GM12878 (cell line): ENCODE measurements at places on chromosomes 1 and 21. TPM values are rescaled to one million over a fixed set of nuclear protein-coding genes. Genes with fewer than 3 reads are reported as not detected.

Gene KRTAP12-2
- total RNA-seq, result not detected in 2 replicates

Gene MCL1
- 142 and 148 TPM in 2 replicates for total RNA-seq

Gene GOLT1A
- not detected in 2 replicates for total RNA-seq

Gene OR2T29
- 3.4 and 4.6 TPM in 2 replicates for total RNA-seq

Gene RYR2
- total RNA-seq, result 0.03 TPM in 1 of 2 replicates, not detected in the other

Gene FAM72C
- total RNA-seq, result 7.2 and 9.1 TPM in 2 replicates

Gene LCE2A
- not detected in 2 replicates for total RNA-seq

Gene WDR64
- total RNA-seq, result not detected in 2 replicates

Gene CFHR1
- not detected in 2 replicates for total RNA-seq

Gene TM2D1
- 15.4 and 21.0 TPM in 2 replicates for total RNA-seq

Gene HSD11B1
- not detected in 2 replicates for total RNA-seq

Gene TNN
- 0.10 TPM in 1 of 2 replicates, not detected in the other for total RNA-seq

Gene PDE9A
- 0.28 TPM in 1 of 2 replicates, not detected in the other for total RNA-seq

Gene EFCAB7
- total RNA-seq, result 3.7 and 5.7 TPM in 2 replicates

Gene LEFTY2
- not detected in 2 replicates for total RNA-seq

Gene S100A14
- 0.53 and 0.54 TPM in 2 replicates for total RNA-seq

Gene CCDC190
- not detected in 2 replicates for total RNA-seq

Gene RIPK4
- total RNA-seq, result 0.05 TPM in 1 of 2 replicates, not detected in the other

Gene SLFNL1
- total RNA-seq, result 0.18 and 0.24 TPM in 2 replicates

Gene AGT
- 0.69 and 0.85 TPM in 2 replicates for total RNA-seq

Gene ERICH3
- not detected in 2 replicates for total RNA-seq

Gene GJB4
- not detected in 2 replicates for total RNA-seq

Gene SLAMF8
- 0.08 TPM in 1 of 2 replicates, not detected in the other for total RNA-seq

Gene GPR25
- total RNA-seq, result not detected in 2 replicates

Gene SLAMF6
- total RNA-seq, result 30.4 and 30.8 TPM in 2 replicates

Gene LRRC42
- 22.1 and 22.4 TPM in 2 replicates for total RNA-seq

Gene ANGPTL1
- total RNA-seq, result not detected in 2 replicates

Gene GMEB1
- total RNA-seq, result 14.4 and 17.6 TPM in 2 replicates

Gene NKAIN1
- total RNA-seq, result not detected in 2 replicates

Gene NES
- total RNA-seq, result 0.15 and 0.21 TPM in 2 replicates

Gene NFASC
- 0.16 and 0.23 TPM in 2 replicates for total RNA-seq

Gene ESRRG
- not detected in 2 replicates for total RNA-seq

Gene PPCS
- 42.6 and 44.8 TPM in 2 replicates for total RNA-seq

Gene B3GALT2
- not detected in 2 replicates for total RNA-seq

Gene MX2
- 49.0 and 52.2 TPM in 2 replicates for total RNA-seq
